ENCODE measurements at places on chromosomes 6 and 20. TPM values are rescaled to one million over a fixed set of nuclear protein-coding genes. Genes with fewer than 3 reads are reported as not detected.
A peak's percentile ranks its signal among the peaks of the same experiment; 100 is the strongest.

C6orf15 gene
- total RNA-seq, result not detected

ME1 gene
- total RNA-seq, result 12.8 TPM

BTNL2 gene
- total RNA-seq, result not detected

GSTA2 gene
- not detected for total RNA-seq

PLAGL2 gene
- 8.3 TPM for total RNA-seq

ZCCHC3 gene
- 13.8 TPM for total RNA-seq

DNA sequence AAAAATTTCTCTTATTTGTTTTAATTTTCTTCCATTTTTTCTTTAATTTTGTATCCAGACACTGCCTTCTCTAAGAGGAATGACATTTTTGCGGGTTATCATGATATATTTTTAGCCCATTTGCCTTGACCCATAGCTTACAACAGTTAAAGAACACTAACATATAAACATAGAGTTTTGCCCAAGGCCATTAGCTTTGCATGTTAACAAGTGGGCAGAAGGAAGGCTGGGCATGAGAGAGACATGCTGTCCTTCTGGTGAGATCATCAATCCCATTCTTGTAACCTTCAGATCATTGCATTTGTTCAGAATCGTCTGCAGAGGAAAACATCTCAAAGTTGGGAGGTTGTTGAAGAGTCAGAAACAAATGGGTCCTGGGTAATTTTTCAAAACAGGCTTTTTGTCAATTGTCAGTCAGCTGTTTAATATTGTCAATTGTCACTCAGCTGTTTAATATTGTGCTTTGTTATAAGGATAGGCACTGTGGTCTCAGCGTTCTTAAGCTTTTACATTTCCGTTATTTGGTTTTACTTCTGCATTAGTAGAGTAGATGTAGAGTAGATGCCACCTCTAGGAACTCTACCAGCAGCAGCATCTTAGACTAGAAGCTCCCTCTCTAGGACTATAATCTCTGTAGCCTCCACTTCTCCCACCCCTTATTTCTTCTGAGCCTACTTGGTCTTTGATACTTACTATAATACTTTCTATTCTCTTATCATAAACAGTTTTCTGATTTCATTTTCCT is 243.1 kb downstream of the ESR1 start:
- no peaks in the 10 kb centered on the region for H3K36me3 ChIP-seq
- no peak overlapping the region for H3K27ac ChIP-seq
- H3K27me3 ChIP-seq, result no peaks in the 10 kb centered on the region
- no peak overlapping the region for H3K4me3 ChIP-seq
- no peak for DNase-seq
- H3K4me1 ChIP-seq, result no peaks in the 10 kb centered on the region

DNA sequence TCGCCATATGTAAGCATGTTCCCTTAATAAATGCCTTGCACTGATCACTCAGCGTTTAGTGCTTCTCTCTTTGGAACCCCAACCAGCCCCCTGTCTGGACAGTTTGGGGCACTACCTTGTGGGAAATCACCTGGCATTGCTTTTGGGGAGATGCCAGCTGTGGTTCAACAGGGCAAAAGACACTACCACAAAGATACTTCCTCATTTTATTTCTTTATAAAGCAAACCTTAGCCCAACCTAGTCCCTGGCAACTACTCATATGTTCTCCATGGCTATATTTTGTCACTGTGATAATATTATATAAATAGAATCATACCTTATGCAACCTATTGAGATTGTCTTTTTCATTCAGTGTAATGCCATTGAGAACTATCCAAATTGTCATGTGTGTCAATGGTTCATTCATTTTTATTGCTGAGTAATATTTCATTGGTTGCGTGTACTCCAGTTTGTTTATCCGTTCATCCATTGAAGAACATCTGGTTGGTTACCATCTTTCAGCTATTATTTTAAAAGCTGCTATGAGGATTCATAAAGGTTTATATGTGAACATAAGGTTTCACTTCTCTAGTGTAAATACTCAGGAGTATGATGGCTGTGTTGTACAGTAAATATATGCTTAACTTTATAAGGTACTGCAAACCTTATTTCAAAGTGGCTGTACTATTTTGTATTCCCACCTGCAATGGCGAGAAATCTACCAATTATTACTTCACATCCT is 114.8 kb downstream of the MOXD1 start:
- DNase-seq, result no peak
- H3K4me1 ChIP-seq, result no peaks in the 10 kb centered on the region
- H3K4me3 ChIP-seq, result no peak overlapping the region
- no peaks in the 10 kb centered on the region for H3K27me3 ChIP-seq
- no peak overlapping the region for H3K27ac ChIP-seq
- H3K36me3 ChIP-seq, result no peaks in the 10 kb centered on the region

DNA sequence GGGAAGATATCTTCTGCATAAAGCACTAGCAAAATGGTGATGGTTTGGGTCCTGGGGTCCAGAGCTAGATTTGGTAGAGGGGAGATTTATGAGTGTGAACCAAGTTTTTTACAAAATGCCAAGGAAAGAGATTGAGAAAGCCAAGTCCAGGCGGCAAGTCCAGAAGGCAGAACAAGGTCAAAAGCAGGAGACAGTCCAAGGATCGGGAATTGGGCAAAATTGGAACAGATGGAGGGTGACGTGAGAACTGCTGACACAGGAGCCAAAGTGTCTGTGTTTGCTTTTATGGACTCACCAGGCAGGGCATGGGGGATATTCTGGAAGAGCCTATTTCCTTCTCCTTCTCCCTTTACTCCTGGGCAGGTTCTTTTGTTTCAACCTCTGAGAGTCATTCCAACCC is 4.1 kb downstream of the NHLRC1 start:
- no peak overlapping the region for H3K4me3 ChIP-seq
- DNase-seq, result no peak
- H3K36me3 ChIP-seq, result no peaks in the 10 kb centered on the region
- no peak overlapping the region for H3K27ac ChIP-seq

DNA sequence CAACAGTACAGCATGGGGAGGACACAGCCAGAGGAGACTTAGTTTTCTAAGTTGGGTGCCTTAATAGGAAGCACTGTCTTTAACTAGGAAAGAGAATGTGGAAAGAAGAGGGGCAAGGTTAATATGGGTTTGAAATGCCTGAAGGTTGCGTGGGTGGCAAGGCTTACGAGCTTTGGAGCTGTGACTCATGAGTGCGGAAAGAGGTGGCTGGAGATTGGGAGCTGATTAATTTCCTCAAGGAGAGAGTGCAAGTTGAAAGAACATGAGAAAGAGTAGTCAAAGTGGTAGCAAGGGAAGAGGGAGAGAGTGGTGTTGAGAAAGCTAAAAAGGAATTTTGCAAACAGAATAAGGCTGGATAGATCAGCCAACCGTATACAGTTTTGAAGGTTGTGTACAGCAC is 315.1 kb upstream of the PRND start:
- no peak for DNase-seq
- H3K27me3 ChIP-seq, result no peaks in the 10 kb centered on the region
- no peak overlapping the region for H3K27ac ChIP-seq
- no peaks in the 10 kb centered on the region for H3K36me3 ChIP-seq
- no peak overlapping the region for H3K4me3 ChIP-seq
- H3K4me1 ChIP-seq, result no peaks in the 10 kb centered on the region

DNA sequence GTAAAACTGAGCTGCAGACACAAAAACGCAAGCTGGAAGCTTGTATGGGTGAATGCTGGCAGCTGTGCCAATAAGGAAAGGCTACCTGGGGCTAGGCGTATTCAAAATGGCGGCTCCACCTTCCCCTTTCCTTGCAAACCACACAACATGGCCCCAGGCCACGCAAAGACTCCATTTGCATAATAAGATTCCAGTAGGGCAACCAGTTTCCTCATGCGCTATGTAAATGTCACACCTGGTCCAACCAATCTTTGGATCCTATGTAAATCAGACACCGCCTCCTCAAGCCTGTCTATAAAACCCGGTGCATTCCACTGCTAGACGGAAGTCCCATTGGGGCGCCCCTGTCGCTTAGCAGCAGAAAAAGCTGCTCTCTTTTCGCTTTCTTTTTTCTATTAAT is 505.9 kb upstream of the BTBD3 start:
- H3K27me3 ChIP-seq, result no peaks in the 10 kb centered on the region
- no peak for DNase-seq
- H3K4me3 ChIP-seq, result no peak overlapping the region
- no peak overlapping the region for H3K27ac ChIP-seq
- no peaks in the 10 kb centered on the region for H3K4me1 ChIP-seq

- no peak overlapping the region for H3K4me3 ChIP-seq
- no peak overlapping the region for H3K27ac ChIP-seq
- H3K36me3 ChIP-seq, result no peaks in the 10 kb centered on the region
- H3K27me3 ChIP-seq, result no peaks in the 10 kb centered on the region
These were observed 351.9 kb downstream of the EPM2A start for GRCh38 chr6:145383428-145383827.

GRCh38 chr20:10864076-10864672 is 190.4 kb upstream of the JAG1 start:
- DNase-seq, result no peak
- no peaks in the 10 kb centered on the region for H3K36me3 ChIP-seq
- H3K27ac ChIP-seq, result peak overlapping the region; percentile 54
- H3K4me3 ChIP-seq, result no peak overlapping the region
- H3K27me3 ChIP-seq, result no peaks in the 10 kb centered on the region

- no peaks in the 10 kb centered on the region for H3K27me3 ChIP-seq
- H3K4me3 ChIP-seq, result no peak overlapping the region
- no peak for DNase-seq
- H3K27ac ChIP-seq, result no peak overlapping the region
- peaks cover 21% of the 10 kb centered on the region for H3K4me1 ChIP-seq
These were observed 16.6 kb downstream of the TBC1D20 start for GRCh38 chr20:445514-446336.

DNA sequence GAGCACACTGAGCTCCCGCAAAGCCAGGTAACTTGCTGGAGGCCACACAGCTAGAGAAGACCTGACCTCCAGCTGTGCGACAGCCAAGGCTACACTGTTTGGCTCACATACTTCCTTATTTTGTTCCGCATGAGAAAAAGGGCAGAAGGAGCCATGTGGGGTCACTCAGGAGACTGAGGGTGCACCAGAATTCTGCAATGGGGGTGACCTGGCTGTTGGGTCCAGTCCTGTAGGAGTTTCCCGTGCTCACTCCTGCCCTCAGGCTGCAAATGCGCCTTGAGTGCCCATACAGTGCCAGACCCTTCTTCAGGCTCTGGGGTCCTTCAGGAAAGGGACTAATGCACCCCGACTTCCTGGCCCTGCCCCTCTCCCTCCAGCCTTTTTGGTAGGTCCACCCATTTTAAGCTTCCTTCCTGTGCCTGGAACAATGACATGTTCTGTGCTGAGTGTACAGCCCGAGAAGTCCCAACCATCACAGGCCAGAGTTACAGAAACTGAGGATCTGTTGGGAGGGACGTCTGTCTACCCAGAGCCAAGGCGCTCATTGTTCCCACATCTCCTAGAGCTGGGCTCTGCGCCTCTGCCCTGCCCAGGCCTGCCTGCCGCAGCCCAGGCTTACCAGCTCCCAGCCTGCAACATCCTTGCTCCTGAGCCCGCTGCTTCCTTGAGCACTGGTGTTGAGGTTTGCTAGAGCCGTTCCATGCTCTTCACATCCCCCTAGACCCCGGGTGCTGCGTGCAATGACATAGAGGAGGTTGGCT is 33.5 kb upstream of the CD93 start:
- no peaks in the 10 kb centered on the region for H3K36me3 ChIP-seq
- no peak for DNase-seq
- peaks cover 24% of the 10 kb centered on the region for H3K4me1 ChIP-seq
- no peak overlapping the region for H3K4me3 ChIP-seq
- H3K27me3 ChIP-seq, result no peaks in the 10 kb centered on the region
- no peak overlapping the region for H3K27ac ChIP-seq

GRCh38 chr6:54335871-54336270 is 27.6 kb downstream of the TINAG start:
- no peaks in the 10 kb centered on the region for H3K4me1 ChIP-seq
- no peak overlapping the region for H3K27ac ChIP-seq
- DNase-seq, result no peak
- H3K36me3 ChIP-seq, result no peaks in the 10 kb centered on the region

GRCh38 chr20:51126337-51126736 is 103.4 kb upstream of the KCNG1 start:
- no peak overlapping the region for H3K27ac ChIP-seq
- no peak overlapping the region for H3K4me3 ChIP-seq
- peaks cover 14% of the 10 kb centered on the region for H3K4me1 ChIP-seq
- no peaks in the 10 kb centered on the region for H3K27me3 ChIP-seq
- no peaks in the 10 kb centered on the region for H3K36me3 ChIP-seq

DNA sequence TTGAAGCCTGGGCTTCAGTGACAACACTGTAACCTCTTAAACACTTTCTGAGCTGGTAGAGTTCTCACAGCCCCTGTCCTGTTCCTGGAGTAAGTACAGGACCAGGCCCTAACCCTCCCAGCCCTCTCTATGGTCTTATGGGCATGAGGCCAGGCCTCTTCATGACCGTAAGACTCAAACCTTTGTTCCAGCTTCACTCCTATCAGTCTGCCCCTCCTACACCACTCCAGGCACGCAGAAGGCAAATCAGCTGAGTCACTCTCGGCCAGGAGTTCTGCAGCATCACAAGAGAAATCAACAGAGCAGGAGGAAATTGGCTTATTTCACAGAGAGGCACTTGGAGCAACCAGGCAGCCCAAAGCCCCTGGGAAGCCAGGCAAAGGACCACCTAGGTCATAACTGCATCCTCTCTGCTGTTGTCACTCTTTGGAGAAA is 25.3 kb upstream of the CHD6 start:
- no peak overlapping the region for H3K27ac ChIP-seq
- no peaks in the 10 kb centered on the region for H3K36me3 ChIP-seq
- no peaks in the 10 kb centered on the region for H3K27me3 ChIP-seq
- H3K4me1 ChIP-seq, result peaks cover 10% of the 10 kb centered on the region

Measured in vagina (tissue), 2 donors.